Aortic smooth muscle cell (primary cell): ENCODE measurements at places on chromosomes 5 and 9. TPM values are rescaled to one million over a fixed set of nuclear protein-coding genes. Genes with fewer than 3 reads are reported as not detected.

The PLPP1 gene
- total RNA-seq = 65.2 and 79.5 TPM in 2 replicates

The IL33 gene
- total RNA-seq = 180 and 337 TPM in 2 replicates

The SLC6A3 gene
- not detected in 2 replicates for total RNA-seq

The TMEM252 gene
- total RNA-seq = not detected in 2 replicates

The PLAC8L1 gene
- 0.25 and 0.40 TPM in 2 replicates for total RNA-seq

The GADD45G gene
- 0.31 and 0.53 TPM in 2 replicates for total RNA-seq

The PLCXD3 gene
- total RNA-seq = 0.53 and 1.9 TPM in 2 replicates

The EMB gene
- 5.3 and 6.9 TPM in 2 replicates for total RNA-seq

The SPINK13 gene
- total RNA-seq = not detected in 2 replicates

The RNF180 gene
- total RNA-seq = 6.1 and 8.2 TPM in 2 replicates

The SIT1 gene
- 0.25 and 0.53 TPM in 2 replicates for total RNA-seq
